ENCODE measurements at places on chromosomes 12 and 14.

DNA sequence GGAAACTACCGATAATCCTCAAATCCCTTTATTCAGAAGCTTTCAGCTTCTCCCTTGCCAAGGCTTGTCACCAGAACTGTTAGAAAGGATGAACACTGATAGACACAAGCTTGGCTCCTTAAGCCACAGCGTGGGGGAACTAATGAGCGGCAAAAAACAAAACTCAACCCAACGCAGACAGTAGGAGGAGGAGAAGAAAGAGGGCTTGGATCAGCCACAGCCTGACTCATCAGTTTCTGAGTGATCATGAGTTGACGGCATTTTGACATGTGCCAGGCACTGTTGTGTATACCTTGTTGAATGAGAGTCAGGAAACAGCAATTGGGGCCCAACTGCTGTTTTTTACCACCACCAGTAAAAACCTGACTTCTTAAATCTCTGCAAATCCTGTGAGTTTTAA, 23.7 kb downstream of the PLXNC1 start:
- no peak for DNase-seq

DNA sequence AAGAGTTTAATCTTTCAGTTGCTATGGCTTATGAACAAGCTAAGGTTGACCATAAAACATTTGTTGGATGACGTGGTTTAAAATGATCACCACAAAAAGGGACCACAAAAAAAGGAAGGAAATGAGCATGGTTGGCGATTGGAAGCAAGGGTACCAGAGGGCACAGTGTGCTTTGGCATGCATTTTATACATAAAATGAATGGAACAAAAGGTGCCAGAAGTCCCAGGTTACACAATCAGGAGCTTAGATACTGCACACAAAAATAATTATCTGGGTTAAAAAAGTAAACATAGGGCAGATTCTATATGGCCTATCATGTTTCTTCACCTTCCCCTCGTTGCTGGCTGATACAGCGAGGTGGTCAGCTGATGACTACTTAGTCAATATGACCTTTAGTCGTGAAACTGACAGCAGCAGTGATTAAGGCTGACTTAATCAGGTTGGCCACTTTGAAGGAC, 50.7 kb downstream of the ZC3H14 start:
- DNase-seq: peak; percentile 40

- no peak for DNase-seq
Observed at GRCh38 chr14:54594537-54594936, 27.6 kb downstream of the SAMD4A start.

DNA sequence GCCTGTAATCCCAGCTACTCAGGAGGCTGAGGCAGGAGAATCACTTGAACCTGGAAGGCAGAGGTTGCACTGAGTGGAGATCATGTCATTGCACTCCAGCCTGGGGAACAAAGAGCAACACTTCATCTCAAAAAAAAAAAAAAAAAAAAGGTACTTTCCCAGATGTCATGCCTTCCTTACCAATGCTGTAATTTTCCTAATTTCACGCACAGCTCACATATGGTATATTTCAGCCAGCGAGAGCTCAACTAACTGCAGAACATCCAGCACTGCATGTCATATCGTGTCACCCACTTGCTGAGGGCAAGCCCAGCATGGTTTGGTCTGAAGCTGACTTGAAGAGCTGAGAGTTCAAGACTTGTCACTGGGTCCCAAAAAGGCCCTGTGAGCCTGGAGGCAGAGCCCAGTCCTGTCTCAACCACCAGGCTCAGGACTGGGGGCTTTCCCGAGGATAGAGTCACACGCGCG, 29.0 kb downstream of the NFKBIA start:
- no peak for DNase-seq

DNA sequence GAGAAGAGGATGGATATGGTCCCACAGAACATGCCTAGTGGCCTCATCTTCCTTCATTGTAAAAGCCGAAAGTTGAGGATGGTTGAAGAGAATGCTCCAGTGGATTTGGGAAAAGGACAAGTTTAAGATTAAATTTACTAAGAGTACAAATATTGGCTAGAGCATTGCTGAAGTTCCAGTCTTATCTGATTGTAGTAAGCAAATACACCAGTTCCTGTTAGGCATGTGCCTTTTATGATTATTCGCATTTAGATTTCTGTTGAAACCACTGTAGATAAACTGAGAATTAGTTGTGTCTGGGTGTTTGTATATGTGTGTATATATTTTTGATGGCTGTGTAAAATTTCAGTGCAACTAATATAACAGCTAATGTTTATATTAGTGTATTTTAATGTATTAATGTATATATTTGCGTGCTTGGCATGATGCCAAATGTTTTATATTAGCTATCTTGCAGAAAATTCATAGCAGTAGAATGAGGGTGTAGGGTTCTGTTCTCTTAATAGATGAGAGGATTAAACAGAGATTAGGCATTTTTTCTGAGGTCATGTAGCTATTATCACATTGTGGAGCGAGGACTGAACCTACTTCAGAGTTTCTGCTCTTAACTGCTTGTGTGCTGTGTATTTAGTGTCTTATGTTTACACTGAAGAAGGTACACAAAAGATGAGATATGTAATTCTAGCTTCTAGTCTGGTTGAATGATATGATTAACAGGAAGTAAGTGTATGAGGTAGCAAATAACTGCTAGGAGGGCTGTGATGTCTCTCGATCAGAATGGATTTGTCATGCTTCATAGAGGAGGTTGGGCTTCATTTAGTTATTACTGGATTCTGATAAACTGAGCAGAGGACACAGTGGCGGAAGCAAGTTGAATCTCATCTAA, 21.1 kb downstream of the FKBP3 start:
- no peak for DNase-seq

- DNase-seq: no peak
Observed at GRCh38 chr12:43937947-43938346, 102.1 kb downstream of the TMEM117 start.

- no peak for DNase-seq
Observed at GRCh38 chr12:96359328-96359727, 40.9 kb downstream of the CDK17 start.

GRCh38 chr12:19288603-19289244, 150.6 kb upstream of the AEBP2 start:
- no peak for DNase-seq

DNA sequence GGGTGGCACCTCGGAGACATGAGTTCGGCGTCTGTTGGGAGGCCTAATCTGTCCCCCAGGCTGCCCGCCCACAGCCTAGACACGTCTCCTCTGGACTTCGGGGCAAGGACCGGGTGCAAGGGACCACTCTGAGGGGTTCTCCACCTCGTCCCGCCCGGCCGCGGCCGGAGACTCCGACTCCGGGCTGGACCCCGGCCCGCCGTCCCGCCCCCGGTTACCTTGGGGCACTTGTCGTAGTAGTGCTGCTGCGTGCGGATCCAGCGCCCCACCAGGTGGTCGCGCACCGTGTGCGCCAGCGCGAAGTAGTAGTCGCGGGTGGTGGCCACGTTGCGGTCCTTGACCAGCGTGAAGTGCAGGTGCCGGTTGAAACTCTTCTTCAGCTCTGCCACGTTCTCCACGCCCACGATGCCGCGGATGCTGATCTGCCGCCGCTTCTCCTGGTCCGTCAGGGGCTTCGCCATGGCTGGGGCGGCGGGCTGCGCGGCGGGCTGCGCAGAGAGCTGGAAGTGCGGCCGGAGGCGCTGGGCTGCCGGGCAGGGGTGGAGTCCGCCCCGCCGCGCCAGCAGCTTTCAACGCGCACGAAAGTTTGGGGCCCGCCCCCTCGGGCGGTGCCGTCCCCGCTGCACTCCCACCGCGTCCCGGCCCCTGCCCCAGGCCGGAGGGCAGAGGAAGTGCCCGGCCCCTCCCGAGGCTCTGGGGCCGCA, at the start of gene PYGL:
PYGL (minus strand) TSS at position 541 of the 704 bp plus-strand sequence; CDS start at position 461, 80 bp downstream.
- DNase-seq: no peak

DNA sequence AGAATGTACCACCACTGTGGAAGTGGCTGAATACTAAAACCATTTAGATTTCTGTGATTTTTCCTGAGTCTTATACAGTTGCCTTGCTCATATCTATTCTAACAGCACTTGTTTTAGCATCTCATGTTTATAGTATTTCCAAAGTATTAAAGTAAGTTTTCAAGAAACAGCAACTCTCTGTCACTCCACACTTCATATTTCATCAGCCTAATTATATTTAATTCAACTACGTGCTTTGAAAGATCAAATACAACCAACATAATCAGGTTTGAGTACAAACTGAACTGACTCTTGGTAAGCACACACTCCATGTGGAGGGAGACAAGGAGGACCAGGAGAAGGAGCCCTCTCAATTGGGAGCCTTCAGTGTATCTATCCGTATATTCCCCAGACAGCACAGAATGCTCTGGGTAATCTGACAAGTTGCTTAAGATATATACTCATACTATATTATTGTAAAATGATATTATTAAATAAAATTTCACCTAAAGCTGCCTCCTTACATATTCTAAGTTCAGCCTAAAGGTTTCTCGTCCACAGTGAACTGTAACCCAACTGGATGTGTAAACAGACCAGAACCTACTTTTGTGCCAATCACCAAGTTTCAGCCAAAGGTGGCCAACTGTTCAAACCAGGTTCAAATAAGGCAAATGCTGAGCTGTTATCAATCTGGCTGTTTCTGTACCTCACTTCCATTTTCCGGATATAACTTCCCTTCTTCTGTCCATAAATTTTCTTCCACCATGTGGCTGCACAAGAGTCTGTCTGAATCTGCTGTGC, 105.0 kb upstream of the RASSF8 start:
- DNase-seq: no peak

GRCh38 chr14:93304771-93305170, 28.1 kb downstream of the BTBD7 start:
- DNase-seq: no peak

DNA sequence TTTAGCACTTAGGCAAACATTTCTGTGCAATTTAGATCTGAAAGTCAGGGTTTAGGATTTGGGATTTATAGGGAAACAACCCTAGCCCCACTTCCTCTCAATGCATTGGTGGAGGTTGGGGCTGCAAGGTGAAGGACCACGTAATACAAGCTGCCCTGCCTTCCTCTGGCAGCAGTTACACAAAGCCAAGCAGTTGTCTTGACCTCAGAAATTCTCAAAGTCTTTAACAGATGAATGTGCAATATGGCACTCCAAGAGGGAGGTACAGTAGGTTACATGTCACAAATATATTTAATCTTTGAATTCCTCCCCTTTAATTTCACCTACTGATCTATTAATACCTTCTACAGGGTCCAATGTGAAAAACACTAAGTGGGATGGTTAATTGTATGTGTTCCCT, 23.9 kb downstream of the IFNG-AS1 start:
- no peak for DNase-seq

GRCh38 chr12:191541-191940, 22.4 kb downstream of the SLC6A12 start:
- DNase-seq: no peak

DNA sequence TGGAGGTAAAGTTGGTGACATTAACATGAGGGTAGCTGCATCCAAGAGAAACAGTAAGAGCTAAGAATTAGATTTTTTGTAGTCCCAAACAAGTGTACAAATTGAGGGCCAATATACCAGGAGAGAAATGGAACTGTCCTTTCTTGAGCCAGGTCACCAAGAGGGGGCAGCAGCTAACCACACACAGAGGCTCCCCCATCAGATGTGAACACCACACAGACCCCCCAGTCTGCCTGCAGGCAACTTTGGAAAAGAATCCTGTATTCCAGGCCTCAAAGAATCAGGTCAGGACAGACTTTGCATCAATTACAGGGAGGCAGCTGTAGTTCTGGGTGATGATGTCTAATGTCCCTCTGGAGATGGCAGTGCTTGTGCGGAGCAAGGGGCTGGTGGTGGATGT, 77.9 kb downstream of the SPTB start:
- DNase-seq: no peak

DNA sequence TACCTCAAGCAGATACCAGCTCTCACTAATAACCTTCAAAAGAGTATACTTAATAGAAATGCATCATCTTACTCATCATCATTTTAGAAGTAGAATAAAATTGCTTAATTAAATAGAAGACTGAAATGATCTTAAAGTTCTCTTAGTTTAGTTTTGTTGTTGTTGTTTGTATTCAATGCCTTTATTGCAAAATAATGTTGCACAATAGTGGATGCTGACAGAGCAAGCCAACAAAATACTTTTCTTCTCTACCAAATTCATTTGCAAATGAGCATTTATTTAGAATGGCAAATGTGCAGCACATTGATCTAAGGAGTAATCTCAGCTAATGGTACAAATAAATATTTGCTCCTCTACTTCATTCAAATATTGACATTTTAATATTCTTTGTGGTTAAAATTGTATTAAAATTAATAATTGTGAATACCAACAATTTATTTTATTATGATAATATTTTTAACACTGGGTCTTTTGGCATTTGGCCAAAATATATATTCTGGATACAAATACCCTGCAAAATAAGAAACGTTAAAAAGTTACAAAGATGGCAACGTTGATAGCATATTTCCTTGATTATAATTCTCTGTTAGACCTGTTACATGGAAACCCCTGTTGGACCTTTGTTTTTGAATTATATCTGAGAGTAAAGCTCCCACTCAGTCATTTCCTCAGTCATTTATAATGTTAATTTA, 496.1 kb downstream of the RERGL start:
- no peak for DNase-seq

DNA sequence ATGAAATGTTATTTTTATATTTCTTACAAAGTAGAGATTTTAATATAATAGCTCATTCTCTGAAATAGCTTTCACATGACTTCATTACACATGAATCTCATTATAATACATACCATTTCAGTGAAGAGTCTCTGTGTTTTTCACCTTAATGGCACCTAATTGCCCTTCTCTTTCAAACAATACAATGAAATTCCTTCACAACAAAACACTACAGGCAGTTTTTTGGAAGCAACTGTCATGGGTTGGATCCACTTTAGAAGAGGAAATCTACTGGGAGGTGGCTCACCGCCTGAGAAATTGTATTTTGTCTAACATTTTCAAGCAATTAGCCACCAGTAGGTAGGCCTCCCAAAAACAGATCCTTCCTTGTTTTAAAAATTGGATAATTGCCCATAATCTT, 40.3 kb upstream of the RGS6 start:
- DNase-seq: no peak

DNA sequence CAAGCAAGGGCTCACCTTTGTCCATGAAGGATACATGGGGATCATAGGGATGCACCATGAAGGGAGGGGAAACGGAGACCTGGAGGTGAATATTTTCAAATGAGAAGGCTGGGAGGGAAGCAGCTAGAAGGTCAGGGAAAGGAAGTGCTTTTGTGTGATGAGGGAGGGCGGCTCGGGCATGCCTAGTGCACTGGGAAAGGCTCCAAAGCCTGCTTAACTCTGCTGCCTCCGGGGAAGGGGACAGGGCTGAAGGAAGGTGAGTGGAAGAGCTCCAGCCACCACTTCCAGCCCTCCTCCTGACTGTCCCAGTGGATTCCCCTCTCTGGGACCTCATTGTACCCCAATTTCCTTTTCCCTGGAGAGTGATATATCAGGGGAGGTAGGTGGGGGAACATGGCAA, 149.4 kb upstream of the PRMT8 start:
- DNase-seq: no peak
